ENCODE measurements at places on chromosomes 5 and 9. TPM values are rescaled to one million over a fixed set of nuclear protein-coding genes. Genes with fewer than 3 reads are reported as not detected.

- DNase-seq = no peak
Observed at GRCh38 chr5:59401637-59402036, 491.9 kb downstream of the PDE4D start.

DNA sequence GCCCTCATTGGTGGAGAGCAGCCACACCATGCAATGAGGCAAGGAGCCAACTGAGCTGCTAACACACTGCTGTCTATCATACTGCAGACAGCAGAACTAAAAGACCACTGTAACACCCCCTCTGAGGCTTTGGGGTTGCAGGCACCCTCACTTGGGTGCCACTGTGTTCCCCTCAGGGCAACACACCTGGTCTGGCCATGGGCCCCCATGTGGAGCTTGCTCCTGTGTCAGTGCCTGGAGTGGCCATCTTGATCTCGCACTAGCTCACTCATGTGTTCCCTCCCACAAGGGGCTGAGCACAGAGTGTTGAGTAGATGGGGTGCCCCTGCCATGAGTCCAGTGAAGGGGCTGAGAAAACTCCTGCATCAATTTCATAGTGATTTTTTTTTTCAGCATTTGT, 532.4 kb upstream of the FTMT start:
- DNase-seq = no peak

GRCh38 chr5:146440353-146440752, 6.8 kb upstream of the TCERG1 start:
- no peak for DNase-seq

- DNase-seq = no peak
Observed at GRCh38 chr9:72048850-72049249, 11.6 kb downstream of the C9orf57 start.

DNA sequence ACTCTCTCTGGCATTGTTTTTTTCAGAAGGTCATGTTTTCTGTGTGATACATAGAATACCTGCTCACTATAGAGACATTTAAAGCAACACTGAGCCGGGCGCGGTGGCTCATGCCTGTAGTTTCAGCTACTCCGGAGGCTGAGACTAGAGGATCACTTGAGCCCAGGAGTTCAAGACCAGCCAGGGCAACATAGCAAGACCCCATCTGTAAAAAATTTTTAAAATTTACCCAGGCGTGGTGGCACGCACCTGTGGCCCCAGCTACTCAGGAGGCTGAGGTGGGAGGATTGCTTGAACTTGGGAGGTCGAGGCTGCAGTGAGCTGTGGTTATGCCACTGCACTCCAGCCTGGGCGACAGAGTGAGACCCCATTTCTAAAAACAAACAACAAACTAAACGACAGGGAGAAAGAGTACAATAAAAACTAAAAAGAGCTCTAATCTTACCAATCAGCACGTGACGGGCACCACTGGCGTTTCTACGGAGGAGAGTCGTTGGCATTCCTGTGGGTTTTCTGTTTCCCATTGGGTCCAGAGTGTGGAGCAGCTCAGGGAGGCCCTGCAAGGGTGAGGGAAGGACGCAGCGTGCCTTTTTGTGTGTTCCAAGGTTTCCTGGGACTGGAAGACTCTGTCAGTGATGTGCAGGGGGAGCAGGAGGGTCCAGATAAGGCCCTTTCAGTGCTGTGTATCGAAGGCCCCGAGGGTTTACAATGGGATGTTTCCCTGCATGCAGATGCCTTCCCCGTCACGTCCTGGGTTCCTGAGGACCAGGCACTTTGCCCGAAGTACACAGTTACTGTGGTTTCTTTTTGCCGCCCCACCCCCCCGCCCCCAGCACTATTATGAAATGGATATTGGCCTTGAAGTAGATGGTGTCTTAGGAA, 7.2 kb upstream of the RNU6ATAC start:
- DNase-seq = peak; percentile 54

- DNase-seq = no peak
Observed at GRCh38 chr5:59065554-59065953, 482.7 kb downstream of the RAB3C start.

DNA sequence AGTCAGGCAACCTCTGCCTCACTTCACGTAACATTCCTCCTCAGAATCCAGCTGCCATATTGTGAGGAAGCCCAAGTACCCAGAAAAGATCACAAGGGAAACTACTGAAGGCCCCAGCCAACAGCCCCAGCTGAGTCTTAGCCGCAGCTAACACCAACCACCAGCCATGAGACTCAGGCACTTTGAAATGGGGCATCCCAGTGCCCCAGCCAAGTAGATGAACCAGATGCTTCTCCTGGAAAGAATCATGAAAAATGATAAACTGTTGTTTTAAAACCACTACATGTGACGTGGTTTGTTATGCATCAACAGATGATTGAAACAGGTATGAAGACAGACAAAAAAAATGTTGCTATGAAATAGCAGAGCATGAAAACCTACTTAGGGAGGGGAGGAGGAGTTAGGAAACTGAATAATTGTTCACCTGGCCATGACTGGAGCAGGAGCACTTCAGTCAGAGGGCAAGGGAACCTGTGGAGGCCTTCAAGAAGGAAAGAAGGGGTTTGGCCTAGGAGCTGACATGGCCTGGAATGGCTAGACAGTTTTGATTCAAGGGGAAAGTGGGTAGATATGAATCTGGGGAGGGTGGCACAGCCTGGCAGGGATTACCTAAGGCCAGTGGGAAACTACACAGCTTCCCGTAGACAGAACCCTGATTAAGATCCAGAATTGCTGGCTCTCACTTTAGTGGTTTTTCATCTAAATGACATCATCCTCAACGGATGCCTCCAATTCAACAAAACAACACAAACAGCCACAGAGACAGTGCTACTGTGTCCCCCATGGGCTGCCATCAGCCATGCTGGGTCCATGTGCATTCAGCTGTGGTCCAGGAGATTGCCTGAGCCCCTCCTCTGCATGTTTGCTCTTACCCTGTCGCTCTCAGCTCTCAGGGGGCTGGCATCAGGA, 211.6 kb downstream of the SYK start:
- DNase-seq = no peak

DNA sequence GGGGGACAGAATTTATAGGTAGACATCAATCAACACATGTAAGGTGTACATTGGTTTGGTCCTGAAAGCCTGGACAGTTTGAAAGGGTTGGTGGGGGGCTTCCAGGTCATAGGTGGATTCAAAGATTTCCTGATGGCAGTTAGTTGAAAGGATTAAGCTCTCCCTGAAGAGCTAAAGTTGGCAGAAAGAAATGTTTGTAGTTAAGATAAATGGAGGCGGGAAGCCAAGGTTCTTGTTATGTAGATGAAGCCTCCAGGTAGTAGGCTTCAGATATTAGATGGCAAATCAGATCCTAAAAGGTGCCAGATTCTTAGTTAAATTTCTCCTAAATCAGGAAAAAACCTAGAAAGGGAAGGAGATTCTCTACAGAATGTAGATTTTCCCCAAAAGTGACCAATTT, 9.0 kb upstream of the LRRTM2 start:
- no peak for DNase-seq

- no peak for DNase-seq
Observed at GRCh38 chr9:112349008-112349333, 15.6 kb upstream of the PTBP3 start.

GRCh38 chr5:68170826-68171558, 44.6 kb upstream of the PIK3R1 start:
- peak; percentile 74 for DNase-seq

DNA sequence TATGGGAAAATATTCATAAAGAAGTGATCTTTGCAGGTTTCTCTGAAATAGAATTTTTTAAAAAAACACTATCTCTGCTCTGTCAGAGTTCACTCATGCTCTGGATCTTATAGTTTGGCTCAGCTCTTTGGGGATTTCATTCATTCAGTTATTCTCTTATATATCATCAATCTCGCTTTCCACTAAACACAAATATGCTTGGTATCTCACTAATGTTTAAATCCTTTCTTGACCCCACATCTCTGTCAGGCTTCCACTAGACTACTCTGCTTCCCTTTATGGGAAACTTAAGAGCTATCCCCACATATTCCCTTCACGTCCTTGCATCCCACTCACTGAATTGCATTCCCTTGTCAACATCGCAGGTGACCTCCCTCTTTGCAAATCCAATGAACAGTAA, 396.1 kb downstream of the ENC1 start:
- DNase-seq = no peak

DNA sequence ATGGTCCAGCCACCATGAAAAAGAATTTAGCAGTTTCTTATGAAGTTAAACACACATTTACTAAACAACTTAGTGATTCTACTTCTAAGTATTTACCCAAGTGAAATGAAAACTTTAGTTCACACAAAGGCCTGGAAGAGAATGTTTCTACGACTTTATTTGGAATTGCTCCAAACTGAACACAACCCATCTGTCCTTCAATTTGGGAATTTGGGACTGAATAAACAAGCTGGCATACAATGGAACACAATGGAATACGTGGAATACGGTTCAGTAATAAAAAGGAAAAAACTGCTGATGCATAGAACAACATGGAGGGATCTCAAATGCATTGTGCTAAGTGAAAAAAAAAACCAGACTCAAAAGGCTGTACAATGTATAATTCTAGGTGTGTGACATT, 44.6 kb upstream of the BASP1 start:
- no peak for DNase-seq

GRCh38 chr5:76169146-76169905, 86.1 kb downstream of the SV2C start:
- no peak for DNase-seq

DNA sequence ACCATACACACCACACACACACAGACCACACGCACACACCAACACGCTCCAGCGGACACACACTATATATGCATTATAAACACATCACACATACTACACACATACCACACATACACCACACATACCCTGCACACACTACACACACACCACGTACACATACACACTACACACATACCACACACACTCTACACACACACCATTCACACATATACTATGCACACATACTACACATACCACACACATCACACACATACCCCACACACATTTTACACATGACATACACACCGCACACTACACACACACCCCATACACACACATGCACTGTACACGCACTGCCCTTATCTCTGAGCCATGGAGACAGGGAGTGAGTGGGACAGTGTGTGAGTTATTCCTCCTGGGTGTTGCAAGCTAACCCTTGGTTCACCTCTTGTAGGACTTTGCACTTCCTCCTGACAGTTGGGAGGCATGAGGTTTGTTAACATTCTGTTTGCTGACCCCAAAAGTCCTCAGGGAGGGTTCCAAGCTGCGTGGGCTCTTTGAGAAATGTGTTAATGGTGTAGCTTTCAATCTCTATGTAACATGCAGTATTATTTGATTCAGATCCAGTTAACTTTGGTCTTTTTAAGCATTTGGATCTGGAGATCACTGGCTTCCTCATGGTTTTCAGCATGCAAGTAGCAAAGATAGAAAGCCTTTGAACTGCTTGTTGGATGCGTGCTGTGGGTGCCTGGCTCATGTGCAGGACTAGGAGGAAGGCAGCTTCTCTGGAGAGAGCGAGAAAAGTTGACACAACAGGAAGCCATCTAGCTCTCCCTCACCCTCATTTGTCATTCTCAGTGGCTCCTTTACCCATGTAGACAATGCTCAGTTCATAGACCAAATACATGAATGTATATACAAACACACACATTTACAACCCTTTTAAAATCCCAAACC, 13.7 kb downstream of the IL31RA start:
- DNase-seq = no peak

- DNase-seq = no peak
Observed at GRCh38 chr5:148416921-148417320, 33.2 kb downstream of the FBXO38 start.

- DNase-seq = no peak
Observed at GRCh38 chr5:163772241-163772640, 266.8 kb downstream of the MAT2B start.

GRCh38 chr5:35598707-35599370, 18.8 kb upstream of the SPEF2 start:
- no peak for DNase-seq

DNA sequence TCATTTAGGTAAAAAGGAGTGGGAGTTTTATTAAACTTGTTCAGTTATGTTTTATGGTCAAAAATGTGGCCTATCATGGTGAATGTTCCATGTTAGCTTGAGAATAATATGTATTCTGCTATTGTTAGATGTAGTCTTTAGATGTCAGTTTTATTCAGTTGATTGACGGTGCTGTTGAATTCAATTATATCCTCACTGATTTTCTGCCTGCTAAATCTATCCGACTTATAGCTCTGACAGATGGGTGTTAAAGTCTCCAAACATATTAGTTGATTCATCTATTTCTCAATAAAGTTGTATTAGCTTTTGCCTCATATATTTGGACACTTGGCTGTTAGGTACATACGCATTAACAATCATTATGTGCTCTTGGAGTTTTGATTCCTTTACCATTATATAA, 49.0 kb upstream of the ALDH1A1 start:
- DNase-seq = no peak

DNA sequence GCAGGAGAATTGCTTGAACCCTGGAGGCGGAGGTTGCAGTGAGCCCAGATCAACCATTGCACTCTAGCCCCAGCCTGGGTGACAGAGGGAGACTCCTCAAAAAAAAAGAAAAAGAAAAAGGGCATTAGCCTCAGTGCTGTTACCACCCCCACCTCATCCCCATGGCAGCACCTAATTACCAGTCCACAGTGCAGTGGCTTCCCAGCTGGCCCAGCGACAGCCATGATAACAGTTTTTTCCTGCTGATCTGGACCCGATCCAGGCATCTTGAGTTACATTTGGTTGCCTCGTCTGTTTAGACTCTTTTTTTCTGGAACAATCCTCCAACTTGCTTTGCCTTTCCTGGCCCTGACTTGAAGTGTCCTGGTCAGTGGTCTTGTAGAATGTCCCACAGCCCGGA, 24.4 kb downstream of the NCS1 start:
- no peak for DNase-seq

DNA sequence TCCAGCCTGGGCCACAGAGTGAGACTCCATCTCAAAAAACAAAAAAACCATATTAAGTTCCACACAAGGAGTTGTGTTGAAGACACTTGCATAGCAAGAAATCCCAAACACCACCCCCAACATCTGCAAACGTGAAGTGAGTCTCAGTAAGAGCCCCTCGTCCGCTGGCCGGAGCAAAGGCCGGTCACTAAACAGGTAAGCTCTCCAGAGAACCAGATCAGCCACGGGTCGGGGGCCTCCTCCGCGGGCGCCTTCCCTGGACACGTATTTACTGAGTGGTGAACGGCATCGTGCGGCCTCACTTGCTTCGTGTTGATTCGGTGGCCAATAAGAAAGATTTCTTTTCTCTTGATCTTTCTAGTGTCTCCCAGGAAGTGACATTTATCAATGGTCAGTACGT, 93.6 kb downstream of the MRPL36 start:
- no peak for DNase-seq

GRCh38 chr5:163504079-163504931, 1.1 kb upstream of the MAT2B start:
- DNase-seq = peak; percentile 50

DNA sequence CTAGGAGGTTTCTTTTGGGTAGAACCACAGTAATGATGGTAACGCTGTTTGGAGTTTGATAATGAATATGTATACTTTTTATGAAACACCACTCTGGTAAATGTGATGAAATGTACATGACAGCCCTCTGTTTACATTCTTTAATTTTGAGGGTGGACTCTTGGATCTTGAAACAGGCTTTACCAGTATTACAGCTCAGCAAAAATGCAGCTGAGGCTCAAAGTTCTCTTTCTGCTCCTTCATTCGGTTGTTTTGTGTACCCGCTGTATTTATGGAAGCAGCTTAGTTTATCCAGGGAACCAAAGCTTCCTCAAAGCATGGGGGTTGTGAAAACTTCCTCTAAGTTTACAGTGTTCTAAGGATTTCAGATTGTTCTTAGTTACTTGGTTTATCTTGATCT, 11.1 kb downstream of the GAPVD1 start:
- DNase-seq = no peak

Gene SLC25A2
- 0.16 TPM for total RNA-seq

Gene ZNF366
- 8.0 TPM for total RNA-seq

Gene POLR3G
- 0.46 TPM for total RNA-seq

Gene TTC39B
- total RNA-seq = 1.3 TPM

Gene GLRA1
- total RNA-seq = not detected

Gene SEMA6A
- total RNA-seq = 6.3 TPM

Gene BAAT
- total RNA-seq = 0.08 TPM

Gene TMEM174
- not detected for total RNA-seq
